OCI-LY7 (cell line): ENCODE measurements at places on chromosomes 16 and 17.

DNA sequence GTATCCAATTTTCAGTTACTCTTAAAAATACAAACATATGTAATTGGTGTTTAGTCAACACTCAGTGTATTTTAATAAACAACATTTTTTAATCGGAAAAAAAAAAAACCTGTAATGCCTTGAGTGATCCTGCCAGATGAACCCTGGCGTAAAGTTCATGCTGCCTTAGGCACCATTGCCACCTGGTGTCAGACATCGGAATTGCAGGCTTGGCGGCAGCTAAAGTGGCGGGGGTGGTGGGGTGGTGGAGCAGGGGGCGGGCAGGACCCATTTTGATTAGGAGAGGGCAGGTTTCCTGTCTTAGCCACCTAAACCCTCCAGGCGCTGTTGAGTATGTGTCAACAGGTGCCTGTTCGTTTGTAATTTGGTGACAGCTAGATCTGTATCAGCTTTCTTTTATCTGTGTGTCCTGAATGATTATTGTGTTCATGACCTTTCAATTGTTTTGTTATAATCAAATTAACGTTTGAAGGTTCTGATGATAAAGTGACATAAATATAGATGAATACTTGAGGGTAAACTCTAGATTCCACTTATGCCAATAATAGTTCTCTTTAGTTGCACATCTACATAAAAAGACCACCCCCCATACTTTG, 588.7 kb downstream of the CDH13 start:
- DNase-seq = peak; percentile 75

GRCh38 chr16:2929693-2930092, 18.0 kb downstream of the FLYWCH1 start:
- DNase-seq = no peak

DNA sequence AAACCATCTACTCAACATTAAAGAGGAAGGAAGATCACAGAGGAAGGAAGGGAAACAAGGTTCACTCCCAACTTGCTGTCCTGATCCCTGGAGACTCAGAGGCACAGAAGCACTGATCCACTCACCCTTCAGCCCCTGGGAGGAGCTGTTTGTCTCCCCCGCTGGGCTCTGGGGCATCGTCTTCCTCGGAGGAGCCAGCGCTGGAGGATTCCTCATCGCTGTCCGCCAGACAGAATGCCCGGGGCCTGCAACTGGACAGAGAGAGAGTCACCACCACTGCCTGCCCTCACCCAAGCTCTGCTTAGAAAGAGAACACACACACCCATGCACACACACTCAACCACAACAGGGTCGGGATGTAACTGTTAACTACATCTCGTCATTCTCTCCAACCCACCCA, 24.8 kb upstream of the ERN1 start:
- no peak for DNase-seq

DNA sequence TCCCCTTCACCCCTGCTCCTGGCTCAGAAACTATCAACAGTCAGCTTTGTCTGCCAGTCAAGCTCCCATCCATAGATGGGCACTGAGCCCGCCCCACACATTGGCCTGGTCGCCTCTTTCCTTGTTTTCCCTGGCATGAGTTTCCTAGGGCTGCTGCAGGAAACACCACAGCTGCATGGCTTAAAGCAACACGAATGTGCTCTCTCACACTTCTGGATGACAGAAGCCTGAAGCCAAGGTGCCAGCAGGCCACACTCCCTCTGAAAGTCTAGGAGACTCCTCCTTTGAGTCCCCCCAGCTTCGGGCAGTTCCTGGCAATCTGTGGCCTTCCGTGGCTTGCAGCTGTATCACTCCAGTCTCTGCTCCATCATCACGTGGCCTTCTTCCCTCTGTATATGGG, 69.9 kb downstream of the TBC1D16 start:
- no peak for DNase-seq

DNA sequence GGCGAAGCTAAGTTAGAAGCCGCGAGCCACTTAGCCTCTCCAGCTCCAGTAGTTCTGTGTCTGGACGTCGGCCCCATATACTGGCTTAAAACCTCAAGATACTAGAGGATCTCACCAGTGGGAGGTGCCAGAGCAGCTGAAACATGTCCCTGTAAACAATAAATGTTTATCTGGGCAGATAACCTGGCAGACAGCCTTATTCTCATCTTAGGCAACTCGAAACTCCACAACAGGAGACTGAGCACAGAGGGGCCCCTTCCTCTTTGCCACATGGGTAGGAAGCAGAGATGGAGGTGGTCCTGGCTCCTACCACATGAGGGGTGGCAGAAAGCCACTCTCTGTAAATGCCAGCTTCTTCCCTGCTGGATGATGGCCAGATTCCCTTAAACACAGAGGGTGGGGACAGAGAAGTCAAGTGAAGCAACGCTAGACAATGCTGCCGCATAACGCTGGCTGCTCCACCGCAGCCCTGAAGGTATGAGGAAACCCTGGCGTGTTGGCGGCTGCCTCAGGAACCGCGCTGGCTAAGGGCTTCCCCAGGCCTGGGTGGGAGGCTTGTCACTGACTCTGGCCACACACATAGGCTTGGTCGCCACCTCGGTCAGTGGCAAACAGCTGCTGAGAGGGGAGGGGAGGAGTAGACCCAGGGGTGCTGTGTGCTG, 67.9 kb downstream of the HIC1 start:
- DNase-seq = no peak

DNA sequence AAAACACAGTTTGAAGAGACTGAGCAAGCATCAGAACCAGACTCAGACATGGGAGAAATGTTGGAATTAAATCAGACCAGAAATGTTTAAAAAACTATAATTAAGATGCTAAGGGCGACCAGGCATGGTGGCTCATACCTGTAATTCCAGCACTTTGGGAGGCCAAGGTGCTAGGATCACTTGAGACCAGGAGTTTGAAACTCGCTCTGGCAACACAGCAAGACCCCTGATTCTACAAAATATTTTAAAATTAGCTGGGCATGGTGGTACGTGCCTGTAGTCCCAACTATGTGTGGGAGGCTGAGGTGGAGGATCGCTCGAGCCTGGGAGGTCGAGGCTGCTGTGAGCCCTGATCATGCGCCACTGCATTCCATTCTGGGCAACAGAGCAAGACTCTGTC, 160.3 kb downstream of the COPRS start:
- no peak for DNase-seq

GRCh38 chr17:76715496-76715830, 4.7 kb upstream of the MXRA7 start:
- DNase-seq = no peak

- DNase-seq = no peak
Measured at GRCh38 chr16:82583422-82583821, 43.3 kb upstream of the CDH13 start.

GRCh38 chr17:28346199-28346580, 10.6 kb downstream of the TNFAIP1 start:
- no peak for DNase-seq

DNA sequence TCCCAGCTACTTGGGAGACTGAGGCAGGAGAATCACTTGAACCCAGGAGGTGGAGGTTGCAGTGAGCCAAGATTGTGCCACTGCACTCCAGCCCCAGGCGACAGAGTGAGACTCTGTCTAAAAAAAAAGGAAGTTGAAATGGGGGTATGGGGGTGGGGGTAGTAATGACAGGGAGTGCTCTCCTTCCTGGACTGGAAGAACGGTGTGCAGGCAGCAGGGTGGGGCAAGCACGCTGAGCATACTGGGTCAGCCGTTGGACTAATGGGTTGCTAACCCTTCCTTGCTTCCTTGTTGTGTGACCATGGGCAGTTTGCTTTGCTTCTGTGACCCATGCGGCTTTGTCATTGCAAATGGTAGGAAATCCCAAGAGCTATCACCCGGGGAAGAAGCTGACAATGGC, 16.5 kb downstream of the KATNIP start:
- DNase-seq = no peak

DNA sequence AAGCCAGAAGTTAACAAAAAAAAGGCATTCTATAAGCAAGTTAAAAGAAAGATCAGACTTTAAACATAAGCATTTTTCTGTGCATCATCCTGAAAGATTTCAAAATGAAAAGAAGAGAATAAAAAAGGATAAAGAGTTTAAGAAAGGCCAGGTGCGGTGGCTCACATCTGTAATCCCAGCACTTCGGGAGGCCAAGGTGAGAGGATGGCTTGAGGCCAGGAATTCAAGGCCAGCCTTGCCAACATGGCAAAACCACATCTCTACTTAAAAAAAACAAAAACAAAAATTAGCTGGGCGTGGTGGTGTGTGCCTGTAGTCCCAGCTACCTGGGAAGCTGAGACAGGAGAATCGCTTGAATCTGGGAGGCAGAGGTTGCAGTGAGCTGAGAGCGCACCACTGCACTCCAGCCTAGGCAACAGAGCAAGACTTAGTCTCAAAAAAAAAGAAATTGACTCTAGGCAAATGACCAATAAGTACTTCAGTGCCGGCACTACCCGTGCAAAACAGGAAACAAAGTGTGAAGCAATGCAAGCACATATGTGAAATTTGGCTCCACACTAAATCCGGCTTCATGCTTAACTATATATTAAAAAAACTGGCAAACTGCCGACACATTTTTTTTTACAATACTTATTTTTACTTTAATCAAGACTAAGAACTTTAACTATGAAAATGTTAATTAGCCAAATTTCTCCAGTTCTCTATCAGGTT, 83.2 kb upstream of the C17orf78 start:
- peak; percentile 59 for DNase-seq
